ENCODE measurements at places on chromosomes 3 and 15. TPM values are rescaled to one million over a fixed set of nuclear protein-coding genes. Genes with fewer than 3 reads are reported as not detected.

The CPN2 gene
- total RNA-seq = not detected

The FAH gene
- 21.9 TPM for total RNA-seq

The AGBL1 gene
- not detected for total RNA-seq

The ACP3 gene
- 2.3 TPM for total RNA-seq

The AZI2 gene
- total RNA-seq = 102 TPM

The C3orf20 gene
- total RNA-seq = not detected

The RETNLB gene
- not detected for total RNA-seq

The SMAD6 gene
- 3.0 TPM for total RNA-seq

The MELTF gene
- total RNA-seq = 5.2 TPM

The DOCK3 gene
- total RNA-seq = under 0.01 TPM

The ABCF3 gene
- 51.0 TPM for total RNA-seq

The SAXO2 gene
- 1.6 TPM for total RNA-seq

The THRB gene
- total RNA-seq = 5.2 TPM

The ZPLD1 gene
- 0.43 TPM for total RNA-seq

The TIMP4 gene
- 1.3 TPM for total RNA-seq

The FEZF2 gene
- not detected for total RNA-seq

The PLSCR4 gene
- total RNA-seq = 13.5 TPM

The SCAANT1 gene
- not detected for total RNA-seq

The LRTM1 gene
- total RNA-seq = not detected

The CCDC54 gene
- not detected for total RNA-seq

The B2M gene
- 2,255 TPM for total RNA-seq

The MFN1 gene
- 52.5 TPM for total RNA-seq

The PPP1R14D gene
- total RNA-seq = not detected

The MESP1 gene
- under 0.01 TPM for total RNA-seq

The SLC28A2 gene
- total RNA-seq = not detected

The SPINT1 gene
- 0.32 TPM for total RNA-seq

The CCR3 gene
- not detected for total RNA-seq

The KCNMB2 gene
- not detected for total RNA-seq

The GOLGA6L4 gene
- 1.3 TPM for total RNA-seq

The CYP1A2 gene
- total RNA-seq = not detected

The TMEM212 gene
- not detected for total RNA-seq

The IGF2BP2 gene
- 67.8 TPM for total RNA-seq

The ZKSCAN7 gene
- total RNA-seq = 5.8 TPM

The SNAP23 gene
- 81.5 TPM for total RNA-seq

The CNTN6 gene
- total RNA-seq = 0.97 TPM

Data from fibroblast of villous mesenchyme (primary cell).